ENCODE measurements at places on chromosomes 4 and X. TPM values are rescaled to one million over a fixed set of nuclear protein-coding genes. Genes with fewer than 3 reads are reported as not detected.
A peak's percentile ranks its signal among the peaks of the same experiment; 100 is the strongest.

Gene STBD1
- 1.7 TPM for total RNA-seq

GRCh38 chrX:38018766-38019425, 12.5 kb downstream of the SYTL5 start:
- H3K27me3 ChIP-seq, result no peaks in the 10 kb centered on the region
- no peak for DNase-seq
- no peaks in the 10 kb centered on the region for H3K36me3 ChIP-seq
- peak overlapping the region; percentile 60 for H3K27ac ChIP-seq
- H3K4me3 ChIP-seq, result no peak overlapping the region
- peaks cover 7% of the 10 kb centered on the region for H3K4me1 ChIP-seq

- H3K27me3 ChIP-seq, result no peaks in the 10 kb centered on the region
- no peak overlapping the region for H3K4me3 ChIP-seq
- peak overlapping the region; percentile 43 for H3K27ac ChIP-seq
- H3K36me3 ChIP-seq, result peaks cover 17% of the 10 kb centered on the region
- peak; percentile 46 for DNase-seq
Measured at GRCh38 chrX:69158166-69158980, 6.9 kb downstream of the PJA1 start.

DNA sequence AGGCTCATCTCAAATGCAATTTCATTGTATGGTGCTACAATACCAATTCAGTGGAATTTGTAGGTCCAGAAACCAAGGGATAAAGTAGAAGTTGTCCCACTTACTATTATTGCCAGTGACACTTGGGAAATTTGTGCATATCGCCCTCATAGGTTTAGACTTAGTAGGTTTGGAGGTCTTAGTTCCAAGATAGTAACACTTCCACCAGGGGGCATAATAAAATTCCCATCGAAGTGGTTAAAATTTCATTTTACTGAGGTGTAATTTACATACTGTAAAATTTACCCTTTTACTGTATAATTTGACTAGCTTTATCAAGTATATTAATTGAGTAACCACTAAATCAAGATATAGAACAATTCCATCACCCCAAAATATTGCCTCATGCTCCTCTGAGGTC, 174.6 kb downstream of the INPP4B start:
- H3K4me3 ChIP-seq, result no peak overlapping the region
- no peak overlapping the region for H3K27ac ChIP-seq
- peaks cover 42% of the 10 kb centered on the region for H3K36me3 ChIP-seq
- no peaks in the 10 kb centered on the region for H3K27me3 ChIP-seq
- H3K4me1 ChIP-seq, result no peaks in the 10 kb centered on the region

Gene TMSB15A
- total RNA-seq, result 20.7 TPM

DNA sequence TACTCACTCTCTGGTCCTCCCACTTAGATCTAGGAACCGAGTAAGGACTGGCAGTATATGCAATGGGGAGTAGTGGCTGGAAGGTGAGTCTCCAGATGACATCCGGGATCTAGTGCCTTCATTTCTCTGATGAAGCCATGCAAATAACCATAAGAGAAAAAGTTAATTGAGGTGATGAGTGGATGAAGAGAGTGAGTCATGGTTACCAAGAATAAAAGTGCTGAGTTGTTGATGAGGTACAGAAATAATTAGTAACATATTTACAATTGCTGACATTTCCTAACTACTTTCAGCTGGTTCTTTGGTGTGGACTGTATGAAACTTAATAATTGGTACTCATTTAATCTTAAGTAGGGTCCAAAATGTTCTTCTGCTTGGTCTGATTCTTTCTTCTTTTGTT, 146.7 kb upstream of the PITX2 start:
- DNase-seq, result no peak
- no peak overlapping the region for H3K4me3 ChIP-seq
- H3K27me3 ChIP-seq, result no peaks in the 10 kb centered on the region
- no peak overlapping the region for H3K27ac ChIP-seq
- H3K4me1 ChIP-seq, result no peaks in the 10 kb centered on the region

DNA sequence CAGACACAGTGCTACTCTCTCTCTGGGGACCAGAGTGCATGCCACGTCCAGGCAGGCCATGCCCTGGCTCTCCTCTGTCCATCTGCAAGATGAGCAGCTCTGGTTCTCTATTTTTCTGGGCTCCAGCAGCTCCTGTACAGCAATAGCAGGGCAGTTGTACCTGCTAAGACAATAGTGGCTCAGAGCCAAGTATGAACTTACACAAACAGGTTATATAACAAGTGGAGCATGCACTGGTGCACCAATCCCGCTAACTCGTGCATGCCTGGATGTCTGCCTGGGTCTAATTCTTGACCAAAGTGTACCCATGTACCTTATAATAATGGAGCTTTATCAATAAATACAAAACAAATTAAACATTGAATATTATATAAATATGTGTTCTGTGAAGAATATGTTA, 392.3 kb downstream of the CENPC start:
- no peaks in the 10 kb centered on the region for H3K27me3 ChIP-seq
- no peak overlapping the region for H3K4me3 ChIP-seq
- peaks cover 7% of the 10 kb centered on the region for H3K4me1 ChIP-seq
- DNase-seq, result no peak
- no peak overlapping the region for H3K27ac ChIP-seq
- H3K36me3 ChIP-seq, result no peaks in the 10 kb centered on the region

GRCh38 chr4:152162331-152162697, 373.6 kb downstream of the FBXW7 start:
- H3K27me3 ChIP-seq, result no peaks in the 10 kb centered on the region
- no peaks in the 10 kb centered on the region for H3K36me3 ChIP-seq
- no peak for DNase-seq
- no peak overlapping the region for H3K27ac ChIP-seq

- DNase-seq, result no peak
- H3K4me1 ChIP-seq, result peaks cover 21% of the 10 kb centered on the region
- H3K27ac ChIP-seq, result peak overlapping the region; percentile 86
- H3K4me3 ChIP-seq, result no peak overlapping the region
Measured at GRCh38 chr4:84578540-84579402, 4.2 kb upstream of the CDS1 start.

DNA sequence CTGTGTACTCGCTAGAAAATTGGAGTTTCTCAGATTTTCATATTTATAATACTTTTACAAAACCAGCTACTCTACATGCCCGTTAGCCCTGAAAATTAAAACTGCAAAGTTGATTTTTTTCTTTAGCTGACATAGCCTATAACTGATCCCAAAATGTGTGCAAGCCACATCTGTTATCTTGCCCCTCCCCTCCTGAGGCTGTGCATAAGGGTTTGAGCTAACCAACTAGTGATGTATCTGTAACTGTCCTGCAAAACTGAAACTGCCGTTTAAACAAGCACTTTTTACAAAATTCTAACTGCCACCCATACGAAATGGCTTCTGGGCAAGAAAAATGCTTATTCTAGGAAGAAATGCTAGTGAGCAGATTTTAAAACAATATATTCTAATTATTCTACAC, 59.1 kb downstream of the EDNRA start:
- no peaks in the 10 kb centered on the region for H3K27me3 ChIP-seq
- H3K27ac ChIP-seq, result peak overlapping the region; percentile 41

Gene RHOH
- 0.29 TPM for total RNA-seq

DNA sequence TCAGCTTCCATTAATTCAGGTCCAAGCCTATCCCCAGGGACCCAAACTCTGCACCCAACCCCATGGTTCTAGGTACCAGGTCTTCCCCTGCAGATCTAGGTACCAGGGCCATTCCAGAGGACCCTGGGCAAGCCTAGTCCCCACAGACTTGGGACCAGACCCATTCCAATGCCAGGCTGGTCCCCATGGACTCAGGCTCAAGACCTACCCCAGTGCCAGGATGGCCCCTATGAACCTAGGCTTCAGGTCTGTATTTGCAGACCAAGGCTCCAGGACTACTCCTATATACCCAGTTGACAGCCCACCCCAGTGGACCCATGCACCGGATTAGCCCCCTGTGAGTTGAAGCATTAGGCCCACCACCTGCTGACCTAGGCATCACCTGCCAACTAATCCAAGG, 8.9 kb downstream of the MTHFD2L start:
- H3K4me1 ChIP-seq, result peaks cover 13% of the 10 kb centered on the region
- H3K27ac ChIP-seq, result no peak overlapping the region
- DNase-seq, result no peak
- H3K36me3 ChIP-seq, result peaks cover 13% of the 10 kb centered on the region
- no peaks in the 10 kb centered on the region for H3K27me3 ChIP-seq

GRCh38 chr4:106186201-106186600, 129.8 kb downstream of the TBCK start:
- H3K36me3 ChIP-seq, result peaks cover 58% of the 10 kb centered on the region
- H3K4me3 ChIP-seq, result no peak overlapping the region
- no peak for DNase-seq
- no peaks in the 10 kb centered on the region for H3K27me3 ChIP-seq
- peaks cover 2% of the 10 kb centered on the region for H3K4me1 ChIP-seq
- no peak overlapping the region for H3K27ac ChIP-seq

Gene COL4A6
- total RNA-seq, result 102 TPM

DNA sequence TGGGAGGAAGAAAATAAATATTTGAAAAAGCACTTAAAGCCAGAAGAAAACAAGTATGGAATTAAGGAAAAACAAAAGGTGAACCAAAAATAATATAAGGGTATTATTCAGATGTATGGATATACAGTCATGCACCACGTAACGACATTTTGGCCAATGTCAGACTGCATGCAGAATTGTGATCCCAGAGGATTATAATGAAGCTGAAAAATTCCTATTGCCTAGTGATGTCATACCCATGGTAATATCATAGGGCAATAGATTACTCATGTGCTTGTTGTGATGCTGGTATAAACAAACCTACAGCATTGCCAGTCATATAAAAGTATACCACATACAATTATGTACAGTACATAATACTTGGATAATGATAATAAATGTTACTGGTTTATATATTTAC, 20.9 kb downstream of the GLRA3 start:
- H3K27ac ChIP-seq, result no peak overlapping the region
- no peak for DNase-seq
- H3K36me3 ChIP-seq, result no peaks in the 10 kb centered on the region
- no peaks in the 10 kb centered on the region for H3K27me3 ChIP-seq
- H3K4me1 ChIP-seq, result peaks cover 2% of the 10 kb centered on the region

DNA sequence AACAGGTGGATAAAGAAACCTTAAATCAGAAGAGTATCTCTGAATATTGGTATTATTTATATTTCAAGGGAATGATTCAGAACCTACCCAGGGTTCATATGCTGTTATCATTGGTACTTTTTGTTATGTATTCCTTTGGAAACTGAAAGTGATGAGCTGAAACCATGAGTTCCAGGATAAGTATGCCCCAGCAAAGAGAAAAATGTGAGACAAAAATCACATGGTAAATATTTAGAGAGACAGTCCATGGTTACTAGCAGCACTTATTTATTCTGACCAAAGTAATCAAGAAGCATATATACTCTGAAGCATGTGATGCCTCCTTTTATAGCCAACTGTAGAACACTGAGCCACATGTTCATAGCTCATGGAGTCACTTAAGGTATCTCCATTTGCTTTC, 277.7 kb downstream of the ARAP2 start:
- H3K4me3 ChIP-seq, result no peak overlapping the region
- no peak for DNase-seq
- H3K27ac ChIP-seq, result no peak overlapping the region
- H3K27me3 ChIP-seq, result no peaks in the 10 kb centered on the region
- H3K36me3 ChIP-seq, result no peaks in the 10 kb centered on the region

Gene SLC25A43
- total RNA-seq, result 6.7 TPM

Gene TRPC3
- total RNA-seq, result 0.34 TPM

Gene DDX53
- not detected for total RNA-seq

DNA sequence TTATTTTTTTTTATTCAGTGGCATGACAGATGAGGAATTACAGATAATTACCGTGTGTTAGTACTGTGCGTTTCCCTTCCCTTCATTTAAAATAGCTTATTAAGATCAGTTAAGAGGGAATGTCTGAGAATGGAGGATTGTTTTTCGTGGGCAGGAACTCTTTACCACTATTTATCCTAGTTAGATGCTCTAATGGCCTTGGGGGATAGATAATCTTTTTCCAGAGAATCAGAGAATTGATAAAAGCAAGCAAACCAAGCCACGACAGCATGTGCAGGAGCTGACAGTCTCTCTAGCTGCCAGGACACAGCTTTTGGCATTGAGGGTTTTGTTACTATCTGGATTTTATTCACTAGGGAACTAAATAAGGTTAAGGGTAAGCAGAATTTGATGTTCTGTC, 128.7 kb downstream of the DCLK2 start:
- peaks cover 12% of the 10 kb centered on the region for H3K36me3 ChIP-seq
- no peak overlapping the region for H3K4me3 ChIP-seq
- H3K27me3 ChIP-seq, result no peaks in the 10 kb centered on the region
- DNase-seq, result no peak
- peak overlapping the region; percentile 81 for H3K27ac ChIP-seq

DNA sequence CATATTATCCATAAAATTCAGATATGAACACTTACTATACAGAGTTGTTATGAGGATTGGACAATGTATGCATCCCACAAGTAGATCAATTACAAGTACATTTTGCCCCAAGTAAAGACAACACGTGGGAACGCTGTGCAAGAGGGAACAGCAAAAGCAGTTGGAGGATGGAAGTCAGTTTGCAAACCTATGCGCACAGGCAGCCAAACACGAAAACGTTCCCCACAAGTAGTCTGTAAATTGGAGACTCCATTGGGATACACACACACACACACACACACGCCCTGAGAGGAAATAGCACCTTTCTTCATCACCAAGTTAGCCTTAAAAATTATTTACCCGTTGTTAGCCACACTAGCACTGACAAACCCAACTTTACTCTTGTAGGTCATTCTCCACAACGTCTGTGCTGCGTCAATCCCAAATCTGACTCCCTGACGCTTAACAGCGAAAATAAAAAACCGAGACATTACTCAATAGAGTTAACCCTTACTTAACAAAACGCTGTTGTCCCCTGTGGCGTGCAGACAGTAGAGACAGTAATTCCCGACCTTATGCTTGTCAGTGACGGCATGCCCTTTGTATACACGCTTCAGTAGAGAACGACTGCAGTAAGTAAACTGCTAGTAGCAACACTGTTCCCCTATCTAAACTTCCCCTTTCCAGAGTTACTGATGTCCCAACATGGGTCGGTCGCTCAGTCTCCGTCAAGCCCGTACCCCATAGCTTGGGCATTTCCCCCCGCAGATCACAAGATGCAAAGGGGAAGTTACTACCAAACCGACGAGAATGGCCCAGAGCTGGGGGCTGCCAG, 730 bp downstream of the MANBA start:
- H3K27me3 ChIP-seq, result no peaks in the 10 kb centered on the region
- peaks cover 41% of the 10 kb centered on the region for H3K4me1 ChIP-seq
- peak overlapping the region; percentile 96 for H3K4me3 ChIP-seq

DNA sequence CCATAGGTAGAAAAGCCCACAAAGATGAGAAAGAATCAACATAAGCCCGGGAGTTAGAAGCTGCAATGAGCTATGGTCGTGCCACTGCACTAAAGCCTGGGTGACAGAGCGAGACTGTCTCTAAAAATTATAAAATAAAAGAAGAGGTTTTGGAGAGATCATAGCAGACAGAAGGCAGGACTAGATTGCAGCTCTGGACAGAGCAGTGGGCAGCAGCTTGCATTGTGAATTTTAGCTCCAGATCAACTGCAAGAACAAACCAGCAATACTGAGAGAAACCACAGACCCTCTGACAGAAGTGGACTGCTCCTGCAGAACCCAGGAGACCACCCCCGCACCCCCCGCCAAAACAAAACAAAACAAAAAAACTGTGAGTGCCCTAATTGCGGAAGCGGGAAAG, 30.6 kb downstream of the SOWAHB start:
- peak overlapping the region; percentile 23 for H3K27ac ChIP-seq
- no peaks in the 10 kb centered on the region for H3K36me3 ChIP-seq
- no peak overlapping the region for H3K4me3 ChIP-seq
- peaks cover 5% of the 10 kb centered on the region for H3K4me1 ChIP-seq

- DNase-seq, result no peak
- peaks cover 53% of the 10 kb centered on the region for H3K27me3 ChIP-seq
- peaks cover 11% of the 10 kb centered on the region for H3K4me1 ChIP-seq
- no peaks in the 10 kb centered on the region for H3K36me3 ChIP-seq
- no peak overlapping the region for H3K27ac ChIP-seq
Measured at GRCh38 chr4:25654031-25654970, 1.4 kb upstream of the SLC34A2 start.
